ENCODE measurements at places on chromosomes 3 and 15.

GRCh38 chr15:40087991-40088928, 20.4 kb downstream of the BMF start:
- no peak for DNase-seq

DNA sequence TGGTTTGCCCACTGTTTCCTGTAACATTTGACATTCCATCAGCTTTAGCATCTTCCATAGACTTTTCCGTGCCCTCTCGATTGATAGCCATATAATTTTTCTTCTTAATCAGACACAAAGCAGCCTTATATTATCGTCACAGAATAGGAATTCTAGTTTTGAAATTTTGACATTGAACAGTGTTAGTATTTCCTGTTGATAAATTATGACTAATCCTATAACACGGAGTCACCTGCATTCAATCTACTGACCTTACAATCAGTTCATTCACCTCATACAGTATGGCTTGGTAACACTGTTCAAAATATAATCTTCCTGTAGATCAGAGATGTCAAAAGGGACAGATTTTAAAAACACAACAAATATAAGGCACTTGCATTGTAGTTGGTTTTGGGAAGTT, 423.7 kb downstream of the C3orf38 start:
- no peak for DNase-seq

- no peak for DNase-seq
These were observed 597 bp upstream of the CAMK1 start for GRCh38 chr3:9770276-9770812.

DNA sequence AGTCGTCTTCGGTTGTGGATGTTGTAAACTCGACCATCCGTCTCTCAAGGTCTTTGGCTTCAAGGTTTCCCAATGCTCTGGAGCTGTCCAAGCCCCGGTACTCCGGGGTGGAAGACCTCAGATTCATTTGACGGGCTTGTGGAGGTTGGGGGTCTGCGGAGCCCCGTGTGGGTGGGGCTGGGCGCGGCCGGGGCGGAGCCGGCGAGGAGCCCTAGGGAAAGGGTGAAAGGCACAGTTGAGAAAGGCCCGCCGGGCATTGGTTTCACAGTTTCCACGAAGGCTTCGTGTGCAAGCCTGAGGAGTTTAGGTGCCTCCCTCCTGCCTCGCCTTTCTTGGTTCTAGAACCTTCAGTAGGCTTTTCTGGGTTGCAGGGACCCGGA, 360 bp upstream of the MGA start:
- DNase-seq, result no peak

DNA sequence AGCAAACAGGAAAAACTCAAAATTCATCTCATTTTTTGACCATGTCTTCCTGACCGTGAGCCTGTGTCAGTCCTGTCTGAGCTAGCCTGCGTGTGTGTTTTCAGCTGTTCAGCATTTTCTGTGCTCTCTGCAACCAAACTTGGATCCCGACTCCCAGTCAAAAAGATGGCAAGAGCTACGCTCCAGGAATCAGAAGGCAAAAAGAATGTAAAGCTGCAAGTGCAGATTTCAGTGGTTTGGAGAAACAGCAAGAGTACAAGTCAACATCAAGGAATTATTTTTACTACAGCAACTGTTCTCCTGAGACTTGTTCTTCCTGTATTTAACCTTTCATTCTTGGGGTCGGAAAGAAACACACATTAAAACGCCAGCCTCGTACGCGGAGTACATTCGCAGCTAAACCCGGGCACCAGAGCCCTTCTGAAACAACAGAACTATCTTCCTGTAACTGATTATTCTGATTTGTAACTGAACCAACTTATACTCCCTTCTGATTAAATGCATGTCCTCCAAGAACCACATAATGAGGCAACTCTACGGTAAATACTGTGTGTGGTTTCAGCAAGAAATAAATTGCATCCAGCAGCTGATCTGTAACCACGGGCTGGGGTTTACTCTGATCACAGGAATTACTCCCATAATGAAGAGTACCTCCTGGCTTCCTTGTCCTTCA, 107.4 kb downstream of the LRIG1 start:
- DNase-seq, result no peak

- DNase-seq, result no peak
These were observed 600.9 kb upstream of the ROBO2 start for GRCh38 chr3:76438971-76439370.

GRCh38 chr3:120364821-120365220, 15.7 kb upstream of the LRRC58 start:
- DNase-seq, result no peak

- DNase-seq, result no peak
These were observed 10.6 kb downstream of the TP63 start for GRCh38 chr3:189641776-189642175.
